Caco-2 (cell line): ENCODE measurements at places on chromosomes 12 and 14.
A peak's percentile ranks its signal among the peaks of the same experiment; 100 is the strongest.

DNA sequence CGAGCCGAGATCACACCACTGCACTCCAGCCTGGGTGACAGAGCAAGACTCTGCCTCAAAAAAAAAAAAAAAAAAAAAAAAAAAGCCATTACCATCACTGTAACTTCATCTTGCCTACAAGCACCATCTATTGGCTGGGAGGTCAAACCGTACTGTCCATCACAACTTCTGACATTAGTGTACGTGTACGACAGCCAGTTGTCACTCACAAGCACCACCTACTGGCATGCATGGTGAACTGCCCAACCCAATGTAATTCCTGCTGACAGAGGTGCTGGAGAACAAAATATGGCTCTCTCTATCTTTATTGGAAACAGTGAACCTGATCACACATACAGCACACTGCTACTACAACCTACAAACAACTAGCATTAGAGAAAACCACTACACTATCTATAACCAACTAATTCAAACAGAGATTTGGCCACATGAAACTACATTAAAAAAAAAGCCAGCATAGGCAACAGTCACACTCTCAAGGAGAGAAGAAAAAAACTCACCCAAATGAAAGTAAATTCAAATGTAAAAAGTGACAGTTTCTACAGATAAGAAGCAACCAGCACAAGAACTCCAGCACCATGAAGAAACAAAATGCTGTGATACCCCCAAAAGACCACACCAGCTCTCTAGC lies 82.3 kb downstream of the PUS7L start:
- DNase-seq = peak; percentile 54

- DNase-seq = no peak
Measured at GRCh38 chr14:24190416-24190815, 1.8 kb upstream of the IPO4 start.

- DNase-seq = no peak
Measured at GRCh38 chr12:119660076-119660475, 7.9 kb upstream of the PRKAB1 start.

DNA sequence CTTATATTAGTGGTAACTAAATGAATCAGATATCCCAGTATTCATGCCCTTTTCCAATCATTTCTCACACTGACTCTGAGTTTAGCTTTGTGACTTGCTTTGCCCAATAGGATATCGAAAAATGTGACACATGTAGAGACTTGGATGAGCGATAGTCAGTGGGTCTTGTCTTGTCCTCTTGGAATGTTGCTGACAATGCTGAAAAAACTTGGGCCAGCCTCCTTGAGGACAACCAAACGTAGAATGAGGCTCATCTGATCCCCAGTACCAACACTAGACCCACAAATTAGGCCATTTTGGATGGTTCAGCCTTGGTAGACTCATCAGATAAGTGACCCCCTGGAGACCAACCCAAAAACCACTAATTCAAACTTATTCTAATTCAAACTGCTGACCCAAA lies 351.0 kb downstream of the GRIN2B start:
- DNase-seq = no peak

DNA sequence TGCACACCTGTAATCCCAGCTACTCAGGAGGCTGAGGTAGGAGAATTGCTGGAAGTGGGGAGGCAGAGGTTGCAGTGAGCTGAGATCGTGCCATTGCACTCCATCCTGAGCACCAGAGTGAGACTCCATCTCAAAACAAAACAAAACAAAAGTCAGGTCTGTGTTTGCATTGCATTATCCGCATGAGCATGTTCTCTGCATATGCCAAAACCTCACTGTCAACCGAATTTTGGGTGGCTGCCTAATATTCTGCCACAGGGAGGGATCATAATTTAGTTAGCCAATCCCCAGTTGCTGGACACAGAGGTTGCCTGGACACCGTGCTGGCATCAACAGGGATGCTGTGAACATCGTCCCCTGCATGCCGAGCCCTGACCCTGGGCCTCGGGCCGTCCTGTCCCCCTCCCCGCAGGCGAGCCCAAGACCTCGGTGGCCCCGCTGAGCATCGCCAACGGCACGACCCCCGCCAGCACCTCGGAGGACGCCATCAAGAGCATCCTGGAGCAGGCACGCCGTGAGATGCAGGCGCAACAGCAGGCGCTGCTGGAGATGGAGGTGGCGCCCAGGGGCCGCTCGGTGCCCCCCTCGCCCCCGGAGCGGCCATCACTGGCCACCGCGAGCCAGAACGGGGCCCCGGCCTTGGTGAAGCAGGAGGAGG lies 49.2 kb downstream of the PHETA1 start:
- DNase-seq = no peak

DNA sequence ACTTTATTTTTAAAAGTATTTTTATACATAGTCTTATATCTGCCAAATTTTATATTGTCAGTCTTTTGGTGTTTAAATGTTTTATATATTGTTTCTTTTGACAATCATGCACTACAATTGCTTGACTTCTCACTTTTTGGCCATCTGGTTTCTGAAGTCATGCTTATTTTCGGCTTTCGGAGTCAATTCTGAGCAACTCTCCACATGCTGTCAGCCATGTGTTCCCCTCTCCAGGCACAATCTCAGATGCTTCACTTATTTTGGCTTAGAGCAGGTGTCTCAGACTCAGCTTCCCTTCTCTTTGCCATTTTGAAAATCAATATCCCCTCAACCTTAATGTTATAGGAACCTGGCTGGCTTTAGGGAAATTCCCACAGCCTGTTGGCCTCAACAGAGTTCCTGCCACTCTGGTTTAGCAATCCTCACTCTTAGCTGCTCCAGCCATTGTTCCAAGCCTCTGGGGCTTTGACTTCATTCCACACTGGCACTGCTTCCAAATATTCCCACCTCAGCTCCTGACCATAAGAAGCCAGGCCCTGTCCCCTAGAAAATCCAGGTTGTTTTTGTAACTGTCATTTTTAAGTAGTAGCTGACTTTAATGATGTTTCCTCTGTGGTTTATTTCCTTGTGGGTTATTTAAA lies 125.5 kb upstream of the FAR2 start:
- DNase-seq = no peak

GRCh38 chr14:91227183-91227628 lies 17.3 kb downstream of the GPR68 start:
- no peak for DNase-seq

GRCh38 chr12:117685110-117685926 lies 283.5 kb downstream of the KSR2 start:
- peak; percentile 61 for DNase-seq

DNA sequence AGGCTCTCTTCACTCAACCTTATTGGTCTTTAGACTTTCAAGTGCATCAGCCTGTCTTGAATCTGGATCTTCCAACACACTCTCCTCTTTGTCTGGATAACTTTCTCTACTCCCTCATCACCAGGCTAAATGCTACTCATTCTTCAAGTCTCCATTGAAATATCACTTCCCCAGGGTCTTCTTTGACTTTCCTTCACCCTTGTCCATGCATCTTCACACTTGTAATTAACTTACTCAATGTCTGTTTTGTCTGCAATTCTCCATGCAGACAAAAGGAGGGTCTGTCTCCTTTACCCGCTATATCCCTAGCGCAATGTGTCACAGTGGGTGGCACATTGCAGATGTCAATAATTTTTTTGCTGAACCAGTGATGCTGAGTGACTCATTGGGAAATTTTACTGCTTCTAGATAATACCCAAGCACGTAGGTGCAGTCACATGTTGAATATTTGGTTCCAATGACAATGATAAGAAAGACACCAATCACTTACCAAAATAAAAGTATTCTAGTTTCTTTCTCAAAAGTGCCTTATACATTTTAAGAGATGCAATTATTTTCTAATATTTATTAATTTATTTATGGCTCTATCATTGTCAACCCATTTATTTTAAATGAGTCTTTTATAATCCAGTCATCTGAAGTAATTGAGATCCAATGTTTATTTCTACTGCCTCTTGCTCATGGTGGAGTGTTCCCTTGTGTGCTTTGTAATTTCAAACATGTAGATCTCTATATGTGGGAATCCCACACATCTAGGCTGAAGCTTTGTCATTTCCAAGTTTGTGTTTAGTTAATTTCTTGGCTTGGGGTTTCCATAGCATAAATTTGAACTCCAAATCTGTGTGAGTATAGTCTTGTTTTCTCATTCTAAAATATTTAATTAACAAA lies 21.7 kb upstream of the RFC5 start:
- DNase-seq = no peak

- no peak for DNase-seq
Measured at GRCh38 chr12:49903351-49903699, 375 bp downstream of the FAIM2 start.

GRCh38 chr14:61281948-61282275 lies 774 bp upstream of the TMEM30B start:
- no peak for DNase-seq

DNA sequence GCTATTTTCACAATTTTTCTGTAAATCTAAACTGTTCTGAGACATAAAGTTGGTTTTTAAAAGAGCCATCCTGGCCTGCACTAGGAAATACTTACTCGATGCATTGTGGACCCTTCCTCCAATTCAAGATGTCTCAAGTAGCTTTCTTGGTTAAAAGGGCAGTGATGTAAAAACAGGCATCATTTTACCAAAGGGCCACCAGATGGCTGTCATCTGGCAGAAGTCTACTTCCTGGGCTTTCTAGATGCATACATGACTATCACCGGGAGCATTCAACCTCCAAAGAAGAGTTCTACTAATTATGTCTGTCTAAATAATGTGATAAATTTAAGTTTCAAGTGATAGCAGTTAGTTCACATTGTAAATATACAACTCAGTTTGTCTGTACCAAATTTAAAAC lies 96.8 kb upstream of the FRMD6 start:
- no peak for DNase-seq

- peak; percentile 3 for DNase-seq
Measured at GRCh38 chr14:85195872-85196477, 334.0 kb upstream of the FLRT2 start.

- DNase-seq = no peak
Measured at GRCh38 chr12:20398686-20399085, 30.3 kb downstream of the PDE3A start.

DNA sequence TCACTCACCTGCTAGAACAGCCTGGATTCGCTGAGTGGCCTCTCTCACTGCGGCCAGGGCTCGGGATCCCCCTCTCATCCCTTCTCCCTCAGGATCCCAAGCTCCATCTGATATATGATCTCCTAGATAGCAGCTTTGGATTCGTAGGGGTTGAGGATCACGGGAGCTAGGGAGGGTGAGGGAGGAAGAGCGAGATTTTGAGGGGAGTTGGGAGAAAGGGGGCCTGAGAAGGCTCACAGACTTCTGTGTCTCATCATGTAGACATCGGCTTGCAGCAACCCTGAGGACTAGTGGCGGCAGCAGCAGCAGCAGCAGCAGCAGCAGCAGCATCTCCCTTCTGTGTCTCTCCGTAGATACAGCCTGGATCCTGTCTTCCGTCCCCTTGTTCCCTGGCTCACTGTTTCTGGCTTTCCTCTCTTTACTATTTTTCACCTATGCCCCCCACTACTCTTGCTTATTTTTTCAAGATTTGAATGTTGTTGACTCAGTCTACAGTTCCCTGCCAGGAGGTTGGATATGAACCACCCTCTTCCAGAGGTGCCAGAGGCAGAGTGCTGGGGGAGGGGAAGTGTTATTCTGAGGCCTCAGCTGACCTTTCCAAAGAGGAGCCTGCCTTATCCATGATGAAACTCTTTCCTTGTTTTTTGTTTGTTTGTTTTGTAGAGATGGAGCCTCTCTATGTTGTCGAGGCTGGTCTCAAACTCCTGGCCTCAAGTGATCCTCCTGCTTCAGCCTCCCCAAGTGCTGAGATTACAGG lies at the start of gene CIROP:
Gene CIROP, minus strand, starts transcription at position 399 of the 757 bp plus-strand sequence. Its CDS starts 69 bp downstream, at position 330.
- no peak for DNase-seq

DNA sequence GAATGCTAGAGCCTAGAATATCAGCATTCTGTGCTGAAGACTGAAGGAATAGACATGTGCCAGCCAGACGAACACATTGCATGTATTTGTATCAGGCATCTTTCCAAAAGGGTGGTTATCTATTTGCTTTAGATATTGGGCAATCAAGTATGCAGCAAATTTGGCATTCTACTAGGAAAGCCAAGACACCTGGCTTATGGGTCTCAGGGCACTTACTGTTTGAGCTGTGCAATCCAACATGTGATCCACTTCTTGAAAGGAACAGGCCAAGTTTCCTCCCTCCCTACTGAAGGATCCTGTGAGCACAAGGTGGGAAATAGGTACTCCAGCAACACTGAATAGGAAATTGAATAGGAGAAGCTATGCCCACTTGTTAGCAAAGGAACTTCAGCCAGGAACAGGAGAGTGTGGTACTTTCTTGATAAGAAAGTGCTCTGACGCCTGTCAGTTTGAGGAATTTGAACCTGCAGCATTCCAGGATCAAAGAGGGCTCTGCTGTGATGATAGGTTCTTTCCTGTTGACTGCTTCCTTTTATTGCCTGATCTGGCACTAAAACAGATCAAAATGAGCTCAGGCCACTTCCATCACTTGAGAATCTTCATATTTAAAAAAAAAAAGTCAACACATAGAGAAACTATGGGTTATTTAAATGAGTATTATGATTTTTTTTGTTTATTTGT lies 20.6 kb downstream of the OR6S1 start:
- peak; percentile 56 for DNase-seq

- no peak for DNase-seq
Measured at GRCh38 chr12:132847363-132848356, 19.0 kb upstream of the GOLGA3 start.

DNA sequence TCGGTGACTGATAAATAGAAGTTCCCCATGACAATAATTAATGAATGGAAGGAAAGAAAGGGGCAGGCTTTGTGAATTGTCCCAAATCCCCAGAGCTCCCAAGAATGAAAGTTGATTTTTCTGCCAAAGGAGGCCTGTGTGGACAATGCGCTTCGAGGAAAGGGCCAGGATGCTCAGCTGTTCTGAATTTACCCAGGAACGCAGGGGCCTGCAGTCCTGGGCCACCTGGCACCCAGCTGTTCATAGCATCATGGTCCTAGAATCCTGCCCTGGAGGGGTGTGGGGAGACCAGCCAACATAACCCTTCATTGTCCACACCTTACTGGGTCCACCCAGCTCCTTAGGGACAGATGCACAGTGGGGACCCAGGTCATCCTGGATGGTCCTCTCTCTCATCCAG lies 587.5 kb downstream of the BCL11B start:
- no peak for DNase-seq

DNA sequence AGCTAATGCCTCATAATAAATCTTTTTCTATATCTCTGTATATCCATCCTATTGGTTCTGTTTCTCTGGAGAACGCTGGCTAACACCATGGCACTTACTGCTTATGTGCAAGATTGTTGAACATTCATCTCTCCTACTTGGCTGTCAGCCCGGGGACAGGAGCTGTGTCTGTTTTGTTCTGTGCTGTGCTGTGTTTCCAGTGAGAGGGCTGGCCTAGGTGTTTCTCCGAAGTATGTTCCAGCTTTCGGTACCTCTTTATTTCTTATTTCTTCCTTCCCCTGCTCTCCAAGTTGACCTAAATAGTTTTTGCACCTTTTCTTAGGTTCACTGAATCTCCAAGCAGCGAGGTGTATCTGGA lies 18.8 kb upstream of the NR4A1 start:
- DNase-seq = no peak

- DNase-seq = no peak
Measured at GRCh38 chr14:22143363-22143762, 445.7 kb downstream of the DAD1 start.

DNA sequence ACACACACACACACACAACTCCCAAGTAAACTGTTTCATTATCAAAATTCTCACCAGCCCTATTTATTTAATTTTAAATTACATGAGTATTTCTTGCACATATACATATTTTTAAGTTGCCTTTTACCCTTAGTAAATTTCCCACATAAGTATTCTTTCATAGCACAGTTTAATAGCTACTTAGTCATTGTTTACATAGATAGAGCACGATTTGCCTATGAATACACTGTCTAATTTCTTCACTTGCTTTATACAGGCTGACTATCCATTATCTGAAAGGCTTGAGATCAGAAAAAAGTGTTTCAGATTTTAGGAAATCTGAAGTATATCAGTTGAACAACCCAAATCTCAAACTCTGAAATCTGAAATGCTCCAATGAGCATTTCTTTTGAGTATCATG lies 30.9 kb downstream of the NIN start:
- no peak for DNase-seq
